Activated CD8-positive, alpha-beta memory T cell treated with anti-CD3 and anti-CD28 coated beads, Interleukin-2, amount 10 ng/mL, durations not matched to agents 7 days and 5 days (primary cell): ENCODE measurements at places on chromosomes 11 and 22. TPM values are rescaled to one million over a fixed set of nuclear protein-coding genes. Genes with fewer than 3 reads are reported as not detected.

The CCDC87 gene
- 0.12 TPM for total RNA-seq

The ELMOD1 gene
- 0.16 TPM for total RNA-seq

- no peak for DNase-seq
Observed at GRCh38 chr11:17719028-17719937, at the start of gene MYOD1. Gene MYOD1, plus strand, starts transcription at chr11:17719571. Its CDS starts 212 bp downstream, at chr11:17719783.

GRCh38 chr11:93917673-93918072 is 67.3 kb upstream of the VSTM5 start:
- DNase-seq: no peak

- DNase-seq: no peak
Observed at GRCh38 chr11:68837583-68838571, 3.8 kb downstream of the CPT1A start.

DNA sequence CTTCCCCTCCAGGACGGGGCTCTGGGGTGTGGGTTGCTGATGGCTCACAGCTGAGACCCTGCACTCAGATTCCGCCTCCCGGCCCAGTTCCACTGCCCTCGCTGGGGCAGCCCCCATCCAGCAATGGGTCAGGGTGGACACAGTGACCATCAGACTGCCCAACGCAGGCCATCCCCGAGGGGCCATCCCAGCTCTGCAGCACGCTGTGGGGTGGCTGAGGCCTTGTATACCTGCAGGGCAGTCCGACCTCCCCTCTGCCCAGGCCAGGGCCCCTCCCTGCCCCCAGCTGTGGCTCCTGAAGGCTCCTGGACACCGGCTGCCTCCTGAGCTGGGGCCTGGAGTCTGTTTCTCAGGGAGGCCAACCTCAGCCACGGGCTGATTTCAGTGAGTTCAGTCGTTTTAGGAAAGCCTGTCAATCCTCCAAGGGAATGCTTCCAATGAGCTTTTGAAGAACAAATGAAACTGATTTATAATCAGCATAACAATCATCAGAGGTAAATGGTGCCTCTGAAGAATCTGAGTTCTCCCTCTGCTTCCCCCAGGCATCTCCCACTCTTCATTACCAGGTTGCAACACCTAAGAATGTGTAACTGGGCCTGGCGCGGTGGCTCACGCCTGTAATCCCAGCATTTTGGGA is 95.1 kb downstream of the CELSR1 start:
- DNase-seq: no peak

GRCh38 chr11:1048375-1049070 is 12.0 kb upstream of the MUC6 start:
- no peak for DNase-seq
